ENCODE measurements at places on chromosomes 2 and 18.

DNA sequence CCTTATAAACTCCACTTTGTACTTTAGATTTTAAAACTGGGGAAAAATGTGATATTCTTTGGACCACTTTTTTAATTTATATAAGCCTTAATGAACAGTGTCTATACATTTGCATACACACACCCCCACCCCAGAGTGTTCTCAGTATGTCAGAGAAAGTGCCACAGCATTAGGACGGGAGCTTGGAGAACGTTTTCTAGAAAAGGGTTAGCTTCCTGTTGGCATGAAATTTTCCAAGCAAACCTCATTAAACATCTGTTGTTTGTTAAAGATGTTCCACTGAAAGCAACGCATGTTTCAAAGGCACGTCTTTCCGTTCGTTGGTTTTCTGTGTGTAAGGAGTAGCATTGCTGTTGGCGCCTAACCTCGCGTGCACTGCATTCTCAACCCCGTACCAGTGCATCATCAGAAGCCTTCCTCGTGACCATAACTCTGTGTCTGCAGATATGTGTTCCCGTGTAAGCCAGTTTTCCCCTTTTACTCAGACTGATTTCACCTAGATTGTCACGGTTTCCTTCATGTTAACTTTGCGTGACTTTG is 228.5 kb downstream of the ALPK2 start:
- DNase-seq = no peak

DNA sequence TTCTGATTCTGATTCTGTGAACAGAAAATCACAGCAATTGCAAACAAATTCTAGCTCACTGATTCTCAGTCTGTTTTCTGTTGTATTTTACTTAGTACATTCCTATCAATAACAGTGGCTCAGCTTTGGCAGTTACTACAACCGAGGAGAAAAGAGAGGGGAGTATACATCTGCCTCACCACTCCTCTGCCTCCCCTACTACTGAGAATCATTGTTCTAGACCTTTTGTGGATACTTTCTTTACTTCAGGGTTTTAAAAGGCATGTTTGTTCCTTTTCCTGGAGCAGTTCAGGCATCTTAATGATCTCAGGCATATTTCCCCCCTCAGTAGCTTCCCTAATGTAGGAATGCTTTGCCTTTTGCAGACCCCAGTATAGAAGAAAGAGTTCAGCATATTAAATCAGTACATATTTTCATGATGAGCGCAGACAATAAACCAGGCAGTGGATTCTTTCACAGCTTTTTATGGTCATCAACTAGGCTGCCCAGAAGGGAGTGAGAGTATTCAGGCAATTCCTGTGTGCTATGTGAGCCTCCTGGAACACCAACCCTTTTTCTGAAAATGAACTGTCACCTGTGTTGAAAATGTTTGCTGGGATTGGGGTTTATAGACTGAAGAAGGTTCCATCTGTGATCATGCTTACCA is 10.3 kb downstream of the STAMBP start:
- DNase-seq = no peak

DNA sequence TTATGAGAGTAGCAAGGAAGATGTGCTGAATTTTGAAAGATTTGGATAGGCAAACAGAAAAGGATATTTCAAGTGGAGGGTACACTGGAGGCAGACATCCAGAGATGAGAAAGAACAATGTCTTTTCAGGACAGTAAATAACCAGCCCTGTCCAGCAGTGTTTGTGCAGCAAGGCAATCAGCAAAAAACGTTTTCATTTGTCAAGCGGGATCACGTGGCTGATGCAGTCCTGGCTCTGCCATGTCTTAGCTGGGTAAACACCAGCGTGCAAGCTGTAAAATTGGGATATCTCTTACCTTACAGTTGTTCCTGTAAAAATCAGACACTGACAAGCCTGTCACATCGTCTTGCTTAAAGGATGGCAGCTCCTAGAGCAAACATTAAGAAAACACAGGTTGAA is 67.8 kb downstream of the CWC22 start:
- no peak for DNase-seq

DNA sequence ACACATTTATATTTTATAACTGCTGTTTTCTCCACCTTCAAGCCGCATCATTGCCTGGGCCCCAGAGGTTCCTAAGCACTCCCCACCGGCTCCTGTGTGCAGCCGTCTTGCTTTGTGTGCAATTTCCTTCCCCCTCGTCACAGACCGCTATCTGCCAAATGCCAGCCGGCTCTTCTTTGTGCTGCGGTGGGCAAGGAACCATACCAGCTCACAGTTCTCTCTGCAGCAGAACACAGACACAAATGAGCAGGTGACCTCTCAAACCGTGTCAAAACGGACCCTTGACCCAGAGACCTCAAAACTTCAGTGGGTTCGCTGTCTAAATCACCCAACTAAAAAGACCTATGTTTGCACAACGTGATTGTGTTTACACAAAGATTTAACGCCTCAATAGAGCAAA is 58.2 kb downstream of the KLF7 start:
- DNase-seq = no peak
